Ascending aorta (tissue), 2 donors: ENCODE measurements at places on chromosomes 7 and 10. TPM values are rescaled to one million over a fixed set of nuclear protein-coding genes. Genes with fewer than 3 reads are reported as not detected.

DNA sequence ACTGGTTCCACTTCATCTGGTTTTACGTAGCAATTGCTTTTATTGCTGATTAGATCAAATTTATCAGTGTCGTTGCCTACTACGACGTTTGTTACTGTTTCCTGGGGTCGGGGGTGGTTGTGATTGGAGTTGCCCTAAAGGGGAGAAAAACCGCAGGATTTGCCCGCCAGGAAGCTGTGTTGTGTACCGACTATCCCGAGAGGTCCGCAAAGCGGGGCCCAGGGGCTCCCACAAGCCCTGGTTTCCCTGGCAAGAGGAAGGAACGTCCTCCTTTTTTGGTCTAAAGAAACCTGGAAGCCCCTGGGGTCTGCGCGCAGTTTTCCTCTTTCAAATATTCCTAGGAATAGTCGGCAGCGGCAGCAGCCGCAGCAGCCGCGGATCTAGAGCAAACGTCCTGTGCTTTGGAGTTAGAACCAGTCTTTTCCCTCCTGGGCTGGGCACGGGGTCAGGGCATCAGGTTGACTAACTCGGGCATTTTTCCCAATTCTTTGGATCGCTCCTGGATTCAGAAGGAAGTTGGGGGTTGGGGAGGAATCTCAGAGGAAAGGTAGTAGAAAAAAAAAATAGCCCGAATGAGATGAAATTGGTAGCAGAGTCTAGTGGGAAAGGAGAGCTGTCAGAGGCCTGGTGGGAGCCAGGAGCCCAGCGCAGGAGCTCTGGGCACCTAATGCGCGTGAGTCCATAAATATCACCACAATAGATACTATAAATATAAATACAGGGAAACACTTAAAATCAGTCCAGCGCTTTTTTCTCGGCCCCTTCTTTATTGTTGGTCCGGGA, 4.6 kb downstream of the VAX1 start:
- DNase-seq: no peak

- DNase-seq: no peak
Measured at GRCh38 chr10:61828788-61829187, 72.7 kb upstream of the ARID5B start.

TWIST1 gene
- 2.0 TPM for total RNA-seq

C10orf67 gene
- not detected for total RNA-seq

PBLD gene
- total RNA-seq: 0.32 TPM
